ENCODE measurements at places on chromosomes 3 and 15.
A peak's percentile ranks its signal among the peaks of the same experiment; 100 is the strongest.

DNA sequence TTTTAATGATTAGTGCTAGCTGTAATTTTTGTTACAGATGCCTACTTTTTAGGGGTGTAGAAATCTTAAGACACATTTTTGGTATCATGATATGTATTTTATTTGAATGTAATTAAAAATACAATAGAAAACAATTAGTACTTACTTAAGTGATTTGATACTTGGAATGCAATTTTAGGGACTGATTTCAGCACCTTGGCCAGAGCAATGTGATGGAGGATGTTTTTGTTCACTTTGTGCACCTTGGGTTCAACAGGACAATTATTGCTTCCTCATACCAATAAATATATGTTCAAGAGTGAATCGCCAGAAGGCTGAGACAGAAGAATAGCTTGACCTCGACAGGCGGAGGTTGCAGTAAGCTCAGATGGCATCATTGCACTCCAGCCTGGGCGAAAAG is 22.3 kb downstream of the GMNC start:
- no peak for DNase-seq

DNA sequence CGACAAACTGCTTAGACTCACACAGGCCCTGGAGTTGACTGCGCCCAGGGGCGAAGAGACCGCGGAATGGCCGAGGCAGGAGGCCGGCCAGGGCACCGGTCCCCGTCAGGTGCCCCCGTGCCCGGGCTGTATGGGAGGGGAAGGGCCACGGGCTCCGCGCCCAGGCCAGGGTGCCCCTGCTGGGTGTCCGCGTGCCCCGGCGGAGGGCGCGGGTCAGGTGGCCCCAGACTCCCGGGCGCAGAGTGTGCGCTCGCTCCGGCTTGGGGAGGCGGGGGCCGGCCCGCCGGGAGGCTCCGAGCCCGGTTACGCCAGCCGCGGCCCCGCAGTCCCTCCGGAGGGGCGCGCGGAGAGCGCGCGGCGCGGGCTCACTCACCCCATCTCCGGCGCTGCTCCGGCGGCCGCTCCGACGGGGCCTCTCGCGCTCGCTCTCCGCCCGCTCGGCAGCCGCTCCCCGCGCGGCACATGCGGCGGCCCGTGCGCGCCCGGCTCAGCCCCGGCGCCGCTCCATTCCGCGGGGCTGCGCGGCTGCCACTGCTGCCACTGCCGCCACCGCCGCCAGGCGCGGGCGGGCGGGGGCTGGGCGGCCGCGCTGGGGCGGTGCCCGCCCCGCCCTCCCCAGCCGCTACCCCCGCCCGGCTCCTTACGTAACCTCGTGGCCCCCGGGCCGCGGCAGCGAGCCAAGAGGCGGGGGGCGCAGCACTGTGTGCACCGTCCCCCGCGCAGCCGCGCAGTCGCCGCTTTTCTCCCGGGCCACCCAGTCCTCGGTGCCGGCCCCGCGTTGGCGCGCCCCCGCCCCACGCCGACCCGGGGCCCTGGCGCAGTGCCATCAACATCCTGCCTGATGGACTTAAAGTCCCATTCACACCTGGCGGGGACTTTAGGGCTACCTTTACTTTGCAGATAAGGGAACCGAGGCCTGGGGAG is at the start of gene HOMER2:
Gene HOMER2, minus strand, starts transcription at position 563 of the 924 bp plus-strand sequence. Its CDS starts 185 bp downstream, at position 378.
- peak; percentile 64 for DNase-seq

GRCh38 chr3:108473711-108474110 is 36.7 kb downstream of the MYH15 start:
- no peak for DNase-seq

DNA sequence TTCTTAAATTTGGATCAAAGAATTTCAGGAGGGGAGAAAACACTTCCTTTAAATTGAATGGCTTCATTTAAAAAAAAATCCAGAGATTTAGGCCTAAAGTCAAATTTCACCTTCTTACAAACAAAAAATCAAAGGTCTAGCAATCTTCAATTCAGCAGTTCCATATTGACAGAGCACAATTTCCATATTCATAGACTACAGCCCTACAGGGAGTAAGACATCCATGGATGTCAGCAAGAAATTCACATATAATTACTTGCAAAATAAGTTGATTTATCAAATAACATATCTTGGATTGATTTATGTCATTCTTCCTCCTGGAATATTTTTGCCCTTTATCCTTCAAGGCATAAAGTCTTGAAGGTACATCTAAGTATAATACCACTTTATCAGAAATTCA is 103.4 kb downstream of the CNTN3 start:
- DNase-seq: no peak

DNA sequence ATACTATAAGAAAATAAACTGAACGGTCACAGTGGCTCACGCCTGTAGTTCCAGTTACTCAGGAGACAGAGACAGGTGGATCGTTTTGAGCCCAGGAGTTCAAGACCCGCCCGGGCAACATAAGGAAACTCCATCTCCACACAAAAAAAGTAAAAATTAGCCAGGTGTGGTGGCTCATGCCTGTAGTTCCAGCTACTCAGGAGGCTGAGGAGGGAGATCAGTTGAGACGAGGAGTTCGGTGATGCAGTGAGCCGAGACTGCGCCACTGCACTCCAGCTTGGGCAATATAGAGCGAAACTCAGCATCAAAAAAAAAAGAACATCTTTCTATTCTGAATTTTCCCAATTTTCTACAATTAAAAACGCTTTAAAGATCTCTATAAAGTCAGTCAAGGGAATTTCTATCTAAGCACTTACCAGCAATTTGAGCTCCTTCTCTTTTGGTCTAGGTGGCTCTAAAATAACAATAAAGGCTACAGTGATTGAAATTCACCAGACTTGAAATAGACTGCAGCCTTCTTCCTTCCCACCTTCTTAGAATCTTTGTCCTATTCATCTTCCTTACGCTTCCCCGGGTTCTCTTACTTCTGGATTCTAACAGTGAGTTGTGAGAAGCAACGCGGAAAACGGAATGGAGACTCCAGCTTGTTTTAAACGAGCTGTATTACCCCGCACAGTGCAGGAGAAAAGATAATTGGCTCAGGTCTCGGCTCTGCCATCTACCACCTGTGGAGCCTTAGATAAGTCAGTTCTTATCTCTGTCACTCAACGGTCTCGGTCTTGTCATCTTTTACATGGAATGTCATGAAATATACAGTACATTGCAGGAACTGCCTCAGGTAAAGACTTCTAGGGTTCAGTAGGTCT is 812 bp upstream of the SEC62 start:
- DNase-seq: no peak
